ENCODE measurements at places on chromosomes 6 and 20.

DNA sequence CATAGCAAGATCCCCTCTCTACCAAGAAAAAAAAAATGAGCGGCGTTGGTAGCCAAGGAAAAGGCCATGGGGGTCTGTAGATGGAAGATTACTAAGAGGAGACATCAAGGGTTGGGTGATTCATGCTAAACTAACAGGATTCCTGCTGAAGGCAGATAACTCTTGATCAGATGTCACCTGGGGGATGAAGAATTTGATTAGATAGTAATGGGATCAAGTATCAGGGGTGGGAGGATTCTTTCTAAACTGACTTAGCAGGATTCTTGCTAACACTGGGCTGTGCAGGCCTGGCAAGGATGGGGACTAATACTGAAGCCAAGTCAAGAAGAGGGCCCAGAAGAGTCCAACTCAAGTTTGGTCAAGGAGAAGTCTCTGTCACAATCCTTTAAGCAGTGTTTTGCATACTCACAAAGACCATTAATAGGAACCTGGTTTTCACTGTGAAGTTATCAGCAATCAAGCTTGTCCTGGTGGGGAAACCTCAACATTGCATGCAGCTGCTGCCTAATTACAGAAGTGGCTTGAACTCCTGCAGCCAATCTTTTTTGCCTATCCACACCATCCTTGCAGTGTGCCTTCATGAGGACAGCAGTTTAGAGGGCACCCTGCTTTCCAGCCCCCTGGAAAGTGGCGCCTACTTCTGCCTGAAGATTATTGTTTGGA is 61.3 kb downstream of the ANKRD6 start:
- no peak for DNase-seq

- DNase-seq: no peak
Measured at GRCh38 chr6:13295576-13295975, 32.8 kb downstream of the TBC1D7 start.

DNA sequence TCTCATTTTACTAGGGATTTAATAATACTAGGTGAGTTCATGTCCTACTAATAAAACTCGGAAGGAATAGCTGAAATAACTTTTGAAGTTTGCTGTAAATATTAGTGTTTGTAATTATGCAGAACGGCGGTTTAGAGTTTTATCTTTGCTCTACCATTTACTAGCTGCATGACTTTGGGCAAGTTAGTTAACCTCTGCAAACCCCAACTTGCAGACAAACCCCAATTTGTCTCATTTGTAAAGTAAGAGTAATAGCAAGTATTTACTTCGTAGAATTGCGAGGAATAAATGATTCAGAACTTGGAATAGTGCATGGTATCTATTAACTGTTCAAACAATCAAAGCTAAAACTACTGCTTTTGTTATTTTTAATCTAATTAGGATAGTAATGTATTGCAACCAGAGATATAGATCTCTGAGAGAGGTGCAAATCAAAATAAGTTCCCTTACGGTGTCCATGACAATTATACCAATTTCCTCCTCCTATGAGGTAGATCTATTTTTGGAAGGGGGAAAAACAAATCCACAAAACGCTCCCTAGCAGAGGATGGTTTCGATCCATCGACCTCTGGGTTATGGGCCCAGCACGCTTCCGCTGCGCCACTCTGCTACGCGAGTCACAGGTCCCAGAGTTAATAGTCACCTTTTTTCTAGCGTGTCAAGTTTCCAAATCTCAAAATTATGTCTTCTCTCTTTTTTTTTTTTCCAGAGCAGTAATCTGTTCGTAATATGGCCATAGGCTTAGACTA is 35.1 kb upstream of the BTN3A2 start:
- DNase-seq: peak; percentile 73

GRCh38 chr20:14947946-14948345 is 610.5 kb upstream of the FLRT3 start:
- DNase-seq: no peak

DNA sequence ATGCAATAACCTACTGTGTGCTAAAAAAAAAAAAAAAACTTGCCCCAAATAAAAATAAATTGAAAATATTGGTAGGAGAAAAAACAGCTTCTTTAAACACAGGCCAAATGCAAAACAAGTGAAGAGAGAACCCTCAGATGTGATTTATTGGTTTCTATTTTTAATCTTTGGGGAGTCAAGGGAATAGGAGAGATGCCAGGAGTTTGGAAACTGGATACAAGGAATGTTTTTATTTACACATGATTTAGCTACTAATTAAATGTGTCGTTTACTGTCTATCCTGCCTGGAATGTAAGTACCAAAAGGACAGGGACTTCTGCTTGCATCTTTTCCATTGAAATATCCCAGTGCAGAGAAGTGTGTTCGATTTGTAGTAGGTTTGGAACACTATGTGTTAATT is 810.7 kb downstream of the MAFB start:
- no peak for DNase-seq

DNA sequence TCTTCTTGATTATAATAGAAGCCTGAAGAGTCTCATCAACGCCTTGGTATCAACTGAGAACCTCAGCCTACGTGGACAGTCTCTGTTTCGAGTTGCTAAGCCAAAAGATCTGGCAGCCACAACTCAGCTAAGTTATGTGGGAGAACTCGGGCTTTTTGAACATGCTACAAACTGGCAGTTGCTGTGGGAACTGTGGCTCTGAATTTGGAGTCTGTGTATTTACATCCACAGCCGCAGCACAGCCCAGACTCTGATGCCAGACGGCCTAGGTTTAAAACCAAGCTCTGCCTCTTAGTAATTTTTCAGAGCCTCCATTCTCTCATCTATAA is 35.8 kb downstream of the RIPOR2 start:
- no peak for DNase-seq

DNA sequence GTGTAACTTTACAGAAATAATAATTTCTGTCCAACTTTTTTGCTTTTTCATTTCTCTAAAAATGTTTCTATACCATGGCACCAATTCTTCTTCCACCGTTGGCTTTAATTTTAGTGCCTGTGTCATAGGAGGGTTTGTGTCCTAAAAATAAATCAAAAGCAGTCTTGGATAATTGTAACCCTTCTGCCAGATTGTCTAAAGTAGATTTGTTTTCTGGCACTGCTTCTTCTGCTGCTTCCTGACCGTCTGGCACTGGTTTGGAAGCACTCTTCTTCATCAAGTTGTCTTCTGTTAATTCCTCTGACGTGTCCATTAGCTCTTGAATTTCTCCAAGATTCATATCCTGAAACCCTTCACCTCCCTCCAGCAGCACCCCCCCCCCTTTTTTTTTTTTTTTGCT is 33.1 kb downstream of the SCAF8 start:
- peak; percentile 37 for DNase-seq

- no peak for DNase-seq
Measured at GRCh38 chr6:156657296-156657695, 119.9 kb upstream of the ARID1B start.

GRCh38 chr6:130513770-130514169 is 148.0 kb downstream of the TMEM200A start:
- peak; percentile 90 for DNase-seq

DNA sequence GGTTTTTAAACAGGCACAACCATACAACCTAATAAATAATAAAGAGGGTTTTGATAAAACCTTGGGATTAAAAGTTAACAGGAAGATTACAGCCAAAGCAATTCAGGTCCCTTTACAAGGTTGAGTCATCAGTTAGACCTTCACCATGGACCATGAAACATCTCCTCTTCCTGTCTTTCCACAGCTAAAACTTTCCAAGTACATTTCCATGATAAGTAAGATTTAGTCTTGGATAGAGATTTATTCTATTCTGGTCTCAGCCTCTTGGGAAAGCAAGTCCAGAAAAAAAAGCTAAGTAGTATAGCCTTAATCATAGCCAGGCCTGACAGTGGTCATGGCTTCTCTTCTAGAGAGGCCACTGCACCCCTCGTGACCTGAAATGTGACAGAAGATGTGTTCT is 2.9 kb upstream of the PRSS35 start:
- peak; percentile 27 for DNase-seq

DNA sequence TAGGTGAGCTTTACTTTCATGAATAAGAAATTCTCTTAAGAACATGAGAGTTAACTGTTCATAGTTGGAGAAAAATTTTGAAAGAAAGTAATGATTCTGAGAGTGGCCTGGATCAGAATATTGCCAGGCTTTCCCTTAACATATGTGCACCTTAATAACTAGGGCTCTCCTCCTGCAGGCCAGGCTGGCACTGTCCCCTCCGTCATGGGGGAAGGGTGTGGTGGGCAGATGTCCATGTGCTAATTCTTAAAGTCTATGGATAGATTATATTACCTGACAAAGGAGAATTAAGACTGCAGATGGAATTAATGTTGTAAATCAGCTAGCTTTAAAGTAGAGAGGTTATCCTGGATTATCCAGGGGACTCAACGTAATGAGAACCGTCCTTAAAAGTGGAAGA is 10.9 kb upstream of the KLHL32 start:
- no peak for DNase-seq

DNA sequence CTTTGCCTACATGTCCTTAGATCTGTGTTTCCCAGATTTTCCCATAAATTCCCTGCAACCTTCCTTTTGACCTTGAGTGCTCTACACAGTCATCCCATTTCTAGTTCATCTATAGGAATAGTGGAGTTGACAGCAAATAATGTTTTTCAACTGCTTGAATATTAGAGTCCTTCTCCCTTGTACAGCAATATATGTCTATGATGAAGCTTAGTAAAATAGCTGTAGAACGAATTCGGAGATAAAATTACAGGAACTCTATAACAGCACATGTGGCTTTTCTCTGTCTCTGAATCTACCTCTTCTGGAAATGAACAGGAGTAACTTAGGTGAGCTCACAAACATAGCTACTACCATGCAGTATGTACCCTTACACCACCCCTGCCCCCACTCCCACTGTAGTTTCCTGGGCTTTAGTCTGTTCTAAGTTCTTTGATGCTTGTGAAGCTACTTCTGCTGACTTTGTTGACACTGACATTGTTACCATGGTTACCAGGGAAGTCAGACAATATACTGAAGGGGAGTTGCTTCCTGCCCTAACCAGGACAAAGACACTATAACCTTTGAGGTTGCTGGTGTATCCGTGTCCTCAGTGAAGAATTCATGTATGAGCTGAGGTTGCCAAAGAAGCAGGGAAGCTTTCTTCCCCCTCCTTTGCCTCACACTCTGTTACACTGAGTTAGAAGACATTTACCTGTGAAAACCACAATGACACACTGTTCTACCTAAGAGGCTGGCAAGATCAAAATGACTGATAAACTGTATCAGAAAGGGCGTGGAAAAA is 35.8 kb upstream of the SHLD1 start:
- no peak for DNase-seq

DNA sequence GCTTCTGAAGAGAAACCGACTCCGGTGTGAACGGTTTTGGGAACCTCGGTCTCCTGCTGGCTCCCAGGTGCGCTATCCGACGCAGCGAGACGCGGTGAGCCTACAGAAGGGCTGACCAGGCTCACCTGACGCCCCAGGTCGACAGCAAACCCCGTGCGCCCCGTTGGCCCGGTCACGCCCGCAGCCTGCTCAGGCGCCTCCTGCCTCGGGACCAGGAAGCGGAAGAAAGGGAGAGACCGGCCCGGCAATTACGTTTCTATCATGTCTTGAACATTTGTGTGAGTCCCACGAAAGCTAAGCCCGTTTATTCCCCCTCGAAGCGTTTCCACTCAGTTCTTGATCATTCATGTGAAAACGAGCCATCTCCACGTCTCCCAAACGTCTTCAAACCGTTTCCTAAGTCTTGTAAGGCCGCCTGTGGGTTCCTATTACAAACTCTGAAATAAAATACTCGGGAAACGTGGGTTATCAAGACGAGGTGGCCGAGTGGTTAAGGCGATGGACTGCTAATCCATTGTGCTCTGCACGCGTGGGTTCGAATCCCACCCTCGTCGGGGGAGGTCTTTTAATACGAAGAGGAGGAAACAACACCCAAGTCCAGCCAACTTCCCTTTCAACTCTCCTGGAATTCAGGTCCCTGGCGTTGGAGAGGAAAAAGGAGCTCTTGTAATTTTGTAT is 150.5 kb upstream of the PRSS16 start:
- peak; percentile 82 for DNase-seq

- no peak for DNase-seq
Measured at GRCh38 chr6:103784117-103784516, 1075.6 kb downstream of the HACE1 start.

DNA sequence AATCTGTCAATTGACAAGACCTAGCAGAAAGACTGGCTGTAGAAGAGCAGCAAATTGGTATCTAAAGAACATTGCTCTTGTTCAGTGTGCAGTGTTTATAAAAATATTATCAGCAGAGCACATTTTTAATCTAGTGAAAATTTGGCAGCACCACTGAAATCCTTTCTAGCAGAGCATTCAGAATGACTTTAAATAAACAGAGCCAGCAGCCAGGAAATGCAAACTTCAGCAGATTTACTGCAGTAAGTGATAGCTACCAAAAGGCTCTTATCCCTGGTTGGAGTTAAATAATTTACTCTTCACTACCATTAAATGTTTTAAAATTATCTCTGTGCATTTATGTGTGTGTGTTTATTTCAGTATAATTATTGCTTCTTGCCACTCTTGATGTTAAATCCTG is 590.9 kb upstream of the CITED2 start:
- DNase-seq: peak; percentile 51

GRCh38 chr6:144481527-144481926 is 196.4 kb downstream of the UTRN start:
- no peak for DNase-seq

GRCh38 chr6:166465671-166466087 is 82.9 kb upstream of the MPC1 start:
- DNase-seq: peak; percentile 55

DNA sequence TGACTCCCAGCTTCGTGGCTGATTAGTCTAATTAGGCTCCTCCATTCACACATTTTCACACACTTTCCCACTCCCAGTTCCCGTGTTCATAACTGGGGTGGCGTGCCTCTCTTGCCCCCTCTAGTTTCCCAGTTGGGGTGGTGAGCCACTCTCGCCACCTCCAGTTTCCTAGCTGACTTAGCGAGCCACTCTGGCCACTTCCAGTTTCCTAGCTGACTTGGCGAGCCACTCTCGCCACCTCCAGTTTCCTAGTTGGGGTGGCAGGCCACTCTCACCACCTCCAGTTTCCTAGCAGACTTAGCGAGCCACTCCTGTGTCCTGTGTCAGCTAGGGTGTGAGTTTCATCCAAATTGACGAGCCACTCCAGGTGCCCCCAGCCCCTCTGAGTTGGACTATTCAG is 7.4 kb upstream of the GMPR start:
- DNase-seq: no peak

- DNase-seq: peak; percentile 54
Measured at GRCh38 chr6:32152769-32153563, 975 bp upstream of the PPT2 start.

GRCh38 chr20:20535051-20535450 is 167.1 kb downstream of the INSM1 start:
- no peak for DNase-seq

GRCh38 chr6:168785720-168786511 is 344.9 kb downstream of the SMOC2 start:
- no peak for DNase-seq
